ENCODE measurements at places on chromosomes 16 and 17.

DNA sequence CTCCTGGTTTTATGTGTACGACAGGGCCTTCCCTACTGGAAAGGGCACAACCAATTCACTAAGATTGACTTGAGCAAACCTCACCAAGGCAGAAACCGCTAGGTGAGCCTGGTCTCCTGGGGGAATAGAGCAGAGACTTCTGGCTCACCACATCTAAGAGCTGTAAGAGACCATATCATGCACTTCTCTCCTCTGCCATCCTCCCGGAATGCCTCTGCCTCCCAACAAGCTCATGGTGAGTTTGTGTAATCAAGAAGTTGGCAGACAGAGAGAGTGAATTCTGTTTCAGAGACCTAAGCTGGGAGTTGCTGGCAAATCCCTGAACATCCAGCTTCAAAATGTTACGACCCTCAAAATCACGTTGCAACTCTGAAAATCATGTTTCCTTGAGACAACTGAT lies 154.8 kb downstream of the SLC39A11 start:
- DNase-seq: no peak

DNA sequence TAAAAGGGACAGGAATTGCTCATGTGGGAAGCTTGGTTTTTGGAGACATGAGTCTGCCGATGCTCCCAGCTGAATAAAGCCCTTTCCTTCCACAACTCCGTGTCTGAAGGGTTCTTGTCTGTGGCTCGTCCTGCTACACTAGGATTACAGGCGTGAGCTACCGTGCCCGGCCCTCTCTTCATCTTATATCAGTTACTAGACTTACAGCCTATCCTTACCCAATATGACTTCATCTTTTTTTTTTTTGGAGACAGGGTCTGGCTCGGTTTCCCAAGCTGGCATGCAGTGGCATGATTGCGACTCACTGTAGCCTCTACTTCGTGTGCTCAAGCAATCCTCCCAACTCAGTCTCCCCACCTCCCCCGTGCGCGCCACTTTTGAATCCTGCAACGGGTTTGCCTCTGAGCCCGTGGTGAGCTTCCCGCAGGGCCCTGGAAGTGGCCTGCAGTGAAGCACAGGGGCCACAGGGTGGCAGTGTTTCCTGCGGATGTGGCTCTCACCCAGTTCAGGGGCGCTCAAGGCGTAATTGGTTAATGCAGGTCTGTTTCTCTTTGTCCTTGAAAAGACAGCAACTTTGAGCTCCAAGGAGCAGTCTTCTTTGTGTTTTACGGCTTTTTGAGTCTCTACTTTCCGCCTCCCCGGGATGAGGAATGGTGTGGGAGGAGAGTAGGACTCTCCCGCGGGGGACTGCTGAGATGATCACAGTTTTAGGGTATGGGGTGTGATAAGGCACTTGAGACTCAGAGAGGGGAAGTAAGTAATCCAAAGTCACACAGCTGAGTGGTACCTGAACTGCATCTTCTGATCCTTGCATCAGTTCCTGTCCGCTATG lies 22.7 kb upstream of the GPRC5B start:
- peak; percentile 75 for DNase-seq

GRCh38 chr16:2295056-2295798 lies 27.3 kb upstream of the RNPS1 start:
- DNase-seq: no peak

DNA sequence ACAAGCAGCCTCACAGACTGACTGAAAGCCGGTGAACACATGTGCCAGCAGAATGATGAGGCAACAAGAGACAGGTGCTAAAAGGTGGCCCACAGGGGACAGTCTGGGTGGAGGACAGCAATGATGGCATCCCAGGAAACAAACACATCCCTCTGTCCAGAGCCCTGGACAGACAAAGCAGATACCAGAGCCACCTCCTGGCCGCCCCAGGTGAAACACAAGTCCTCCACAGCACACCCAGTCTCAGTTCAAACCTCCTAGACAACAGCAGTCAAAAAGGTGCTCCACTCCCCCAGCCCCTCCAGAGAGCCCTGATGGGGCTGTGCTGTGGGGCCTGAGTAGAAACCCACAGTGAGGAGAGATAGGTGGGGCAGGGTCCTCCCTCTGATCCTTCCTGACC lies 20.3 kb upstream of the CDH5 start:
- no peak for DNase-seq

DNA sequence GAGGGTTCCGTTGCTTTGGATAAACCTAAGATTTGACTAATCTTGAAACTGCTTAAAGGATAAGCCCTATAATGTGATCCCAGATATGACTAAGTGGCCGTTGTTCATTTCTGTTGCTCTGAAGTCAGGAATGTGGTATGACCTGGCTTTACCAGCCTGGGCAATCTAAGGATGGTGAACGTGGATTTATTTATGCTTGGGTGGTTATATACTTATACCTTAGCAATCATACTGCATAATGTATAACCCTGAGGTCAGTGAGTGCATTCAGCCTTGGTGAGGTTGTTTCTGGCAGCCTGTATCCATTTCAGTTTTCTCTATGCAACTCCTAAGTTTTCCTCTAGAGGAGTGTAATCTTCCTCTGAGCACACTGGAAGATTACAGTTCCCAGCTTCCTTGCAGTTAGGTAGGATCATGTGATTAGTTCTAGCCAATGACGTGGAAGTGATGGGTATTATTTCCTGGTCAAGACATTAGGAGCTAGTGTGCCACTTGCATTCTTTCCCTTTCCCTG lies 41.9 kb downstream of the FTO start:
- DNase-seq: no peak

DNA sequence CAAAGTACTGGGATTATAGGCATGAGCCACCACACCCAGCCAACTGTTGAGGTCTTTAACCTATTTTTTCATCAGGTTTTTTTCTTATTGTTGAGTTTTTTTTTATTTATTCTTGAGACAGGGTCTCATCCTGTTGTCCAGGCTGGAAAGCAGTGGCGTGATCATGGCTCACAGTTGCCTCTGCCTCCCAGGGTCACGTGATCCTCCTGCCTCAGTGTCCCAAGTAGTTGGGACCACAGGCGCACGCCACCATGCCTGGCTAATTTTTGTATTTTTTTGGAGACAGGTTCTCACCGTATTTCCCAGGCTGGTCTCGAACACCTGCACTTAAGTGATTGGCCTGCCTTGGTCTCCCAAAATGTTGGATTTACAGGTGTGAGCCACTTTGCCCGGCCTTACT lies 95.9 kb downstream of the BCAS3 start:
- DNase-seq: no peak

- no peak for DNase-seq
Observed at GRCh38 chr16:72637306-72637705, 410.6 kb downstream of the ZFHX3 start.

DNA sequence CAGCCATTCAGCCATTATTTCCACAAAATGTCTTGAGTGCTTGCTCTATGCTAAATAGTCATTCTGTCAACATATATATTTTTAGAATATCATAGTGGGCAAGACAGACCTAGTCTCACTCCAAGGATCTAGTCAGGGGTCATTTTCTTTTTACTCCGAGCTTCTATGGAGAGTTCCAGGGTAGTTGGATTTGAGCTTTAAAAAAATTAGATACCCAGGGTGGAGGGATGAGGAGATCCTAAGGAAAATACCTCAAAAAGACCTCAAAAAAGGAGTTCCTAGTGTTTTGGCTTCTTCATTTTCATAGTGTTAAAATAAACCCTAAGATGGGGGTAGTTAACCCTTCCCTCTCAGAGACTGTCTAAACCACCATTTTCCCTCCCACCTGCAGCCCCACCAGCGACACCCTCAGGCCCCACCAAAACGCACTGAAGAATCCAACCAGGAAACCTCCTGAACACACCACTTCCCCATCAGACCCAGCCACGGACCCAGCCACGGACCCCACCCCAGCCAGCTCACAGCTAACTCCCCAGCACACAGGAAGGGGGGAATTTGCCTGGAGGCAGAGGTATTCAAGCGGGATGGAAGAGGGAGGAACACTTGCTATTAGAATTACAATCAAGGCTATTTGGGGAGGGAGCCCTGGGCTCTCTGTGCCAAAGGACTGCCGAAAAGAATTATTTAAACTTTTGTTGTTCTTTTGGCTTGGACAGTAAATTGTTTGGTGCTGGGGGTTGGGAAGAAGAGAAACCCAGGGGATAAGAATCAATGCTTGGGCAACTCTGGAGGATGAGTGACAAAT lies 2.2 kb downstream of the ETV4 start:
- no peak for DNase-seq

DNA sequence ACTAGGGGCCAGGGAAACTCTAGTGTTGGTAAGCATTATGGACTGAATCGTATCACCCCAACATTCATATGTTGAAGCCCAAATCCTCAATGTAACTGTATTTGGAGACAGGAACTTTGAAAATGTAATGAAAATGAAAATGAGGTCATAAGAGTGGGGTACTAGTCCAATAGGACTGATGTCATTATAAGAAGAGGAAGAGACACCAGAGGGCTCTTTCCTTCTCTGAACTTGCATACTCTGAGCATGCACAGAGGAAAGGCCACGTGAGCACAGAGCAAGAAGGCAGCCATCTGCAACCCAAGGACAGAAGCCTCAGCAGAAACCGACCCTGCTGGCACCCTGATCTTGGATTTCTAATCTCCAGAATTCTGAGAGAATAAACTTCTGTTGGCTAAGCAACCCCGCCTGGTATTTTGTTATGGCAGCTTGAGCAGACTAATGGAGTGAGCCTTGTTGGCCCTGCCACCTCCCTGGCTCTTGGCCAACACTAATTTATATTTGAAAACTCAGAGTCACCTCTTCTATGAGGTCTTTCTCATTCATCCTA lies 273.4 kb downstream of the NTN1 start:
- DNase-seq: no peak

GRCh38 chr17:66676421-66676820 lies 158.5 kb upstream of the CACNG5 start:
- no peak for DNase-seq

GRCh38 chr16:84925092-84925772 lies 86.1 kb downstream of the ZDHHC7 start:
- peak; percentile 74 for DNase-seq

DNA sequence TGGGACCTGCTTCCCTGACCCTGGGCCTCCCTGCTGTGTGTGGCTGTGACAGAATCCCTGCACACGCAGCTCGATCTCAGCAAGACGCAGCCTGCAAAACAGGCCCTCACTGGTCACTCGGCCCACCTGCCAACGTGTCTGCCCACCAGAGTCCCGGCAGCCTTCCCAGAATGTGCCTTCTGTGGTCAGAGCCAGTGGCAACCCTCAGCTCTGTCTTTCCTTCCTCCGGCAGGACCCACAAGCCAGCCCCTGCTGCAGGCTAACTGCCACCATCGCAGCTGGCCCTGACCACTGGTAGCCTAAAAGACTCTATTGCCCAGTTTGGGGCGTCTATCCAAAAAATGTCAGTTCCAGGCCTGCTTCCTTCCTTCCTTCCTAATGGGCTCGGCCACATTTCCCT lies 83.2 kb downstream of the LITAF start:
- no peak for DNase-seq

DNA sequence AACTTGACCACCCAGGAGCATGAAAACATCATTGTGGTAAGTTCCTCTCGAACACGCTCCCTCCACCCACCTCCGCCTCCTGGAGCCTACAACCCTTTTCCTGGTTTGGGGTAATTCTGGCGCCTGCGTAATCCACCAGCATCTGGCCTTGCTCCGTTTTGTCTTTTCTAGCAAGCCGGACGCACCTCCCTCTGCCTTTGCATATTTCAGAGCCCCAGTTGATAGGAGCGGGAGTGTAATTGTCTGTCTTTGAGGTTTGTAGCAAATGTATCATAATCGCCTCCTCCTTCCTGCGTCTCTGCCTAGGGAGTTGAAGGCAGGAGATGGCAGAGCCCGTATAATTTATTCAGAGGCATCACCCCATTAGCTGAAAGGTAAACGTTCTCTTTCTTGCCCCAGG lies 121.3 kb upstream of the PLCG2 start:
- DNase-seq: no peak
